ENCODE measurements at places on chromosomes 3 and 15. TPM values are rescaled to one million over a fixed set of nuclear protein-coding genes. Genes with fewer than 3 reads are reported as not detected.

GRCh38 chr3:149586871-149587270, 71.0 kb downstream of the WWTR1 start:
- DNase-seq: no peak

DNA sequence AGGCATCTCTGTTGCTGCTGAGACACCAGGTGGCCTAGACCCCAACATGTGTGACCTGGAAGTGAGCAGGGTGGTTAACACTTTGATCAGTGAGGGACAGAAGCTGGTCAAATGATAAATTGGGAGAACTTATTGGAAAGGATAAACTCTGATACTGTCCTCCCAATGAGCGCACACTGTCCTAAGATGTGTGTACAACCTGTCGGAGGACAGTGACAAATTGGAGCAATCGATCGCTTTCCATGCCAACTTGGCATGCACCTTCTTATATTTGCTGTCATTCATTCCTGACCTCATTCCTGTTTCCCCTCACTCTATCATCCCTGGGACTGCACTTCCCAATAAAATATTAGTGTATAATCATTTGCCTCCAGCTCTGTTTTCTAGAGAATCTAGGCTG, 198.7 kb upstream of the PROK2 start:
- DNase-seq: no peak

- no peak for DNase-seq
Measured at GRCh38 chr3:171011109-171011872, 15.2 kb downstream of the SLC2A2 start.

DNA sequence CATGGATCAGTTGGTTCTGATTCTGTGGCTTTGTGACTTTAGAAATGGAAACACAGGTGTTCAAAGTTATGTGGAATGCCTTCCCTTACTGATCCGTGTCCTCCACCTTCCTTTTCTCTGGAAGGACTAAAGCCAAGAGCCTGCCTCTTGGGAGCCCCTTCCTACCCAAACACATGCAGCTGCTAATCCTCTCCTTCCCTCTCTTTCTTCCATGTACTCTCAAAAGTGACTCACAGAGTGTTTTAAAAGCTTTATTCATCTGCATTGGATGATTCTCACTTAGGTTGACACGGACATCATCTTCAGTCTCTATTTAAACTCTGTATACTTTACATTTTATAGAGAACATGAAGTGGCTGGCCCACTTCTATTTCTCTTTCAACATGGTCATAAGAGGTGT, 856.5 kb upstream of the ARPP21 start:
- DNase-seq: no peak

GRCh38 chr3:10557781-10558373, 52.5 kb upstream of the ATP2B2 start:
- DNase-seq: no peak

DNA sequence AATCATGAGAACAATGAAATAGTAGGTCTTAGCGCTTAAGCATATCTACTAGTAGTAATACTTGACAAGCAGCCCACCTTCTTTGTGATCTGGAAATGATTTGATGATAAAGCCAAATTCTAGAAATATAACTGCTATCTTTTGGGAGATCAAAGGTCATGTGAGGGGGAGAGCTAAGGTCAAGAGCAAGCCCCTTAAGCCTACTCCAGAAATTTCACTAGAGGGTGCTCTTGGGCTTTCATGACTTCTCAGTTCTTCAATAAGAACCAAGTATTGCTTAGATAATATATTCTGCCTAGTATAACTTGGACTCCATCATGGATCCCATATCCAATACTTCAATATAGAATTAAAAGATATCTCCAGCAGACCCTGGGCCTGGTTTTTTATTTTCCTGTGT, 319.6 kb downstream of the ZBTB20 start:
- peak; percentile 37 for DNase-seq

EXOSC7 gene
- 86.6 TPM for total RNA-seq

IMP3 gene
- total RNA-seq: 62.1 TPM

GOLGA6A gene
- 0.59 TPM for total RNA-seq
